ENCODE measurements at places on chromosomes 4 and X. TPM values are rescaled to one million over a fixed set of nuclear protein-coding genes. Genes with fewer than 3 reads are reported as not detected.

MCF2 gene
- total RNA-seq: 0.67 TPM

DNA sequence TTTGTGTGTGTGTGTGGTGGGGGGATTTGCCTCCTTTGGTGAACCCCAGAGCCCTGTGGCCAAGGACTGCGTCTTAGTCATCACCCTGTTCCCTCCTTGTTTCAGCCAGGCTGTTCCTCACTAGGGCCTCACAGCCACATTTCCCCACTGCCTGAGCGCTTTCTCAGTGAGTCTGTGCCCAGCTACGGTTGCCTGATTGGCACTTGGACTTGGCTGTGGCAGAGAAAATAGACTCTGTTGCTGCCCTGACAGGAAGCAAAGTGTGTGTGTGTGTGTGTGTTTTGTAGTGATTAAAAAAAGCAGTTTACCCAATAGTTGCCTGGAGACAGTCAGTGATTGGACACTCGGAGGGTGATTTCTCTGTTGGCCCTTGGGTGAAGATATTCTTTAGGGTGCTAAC lies 113.0 kb downstream of the UCHL1 start:
- peaks cover 40% of the 10 kb centered on the region for H3K36me3 ChIP-seq
- no peak for DNase-seq
- peaks cover 60% of the 10 kb centered on the region for H3K4me1 ChIP-seq
- no peak overlapping the region for H3K27ac ChIP-seq
- H3K4me3 ChIP-seq: no peak overlapping the region

DNA sequence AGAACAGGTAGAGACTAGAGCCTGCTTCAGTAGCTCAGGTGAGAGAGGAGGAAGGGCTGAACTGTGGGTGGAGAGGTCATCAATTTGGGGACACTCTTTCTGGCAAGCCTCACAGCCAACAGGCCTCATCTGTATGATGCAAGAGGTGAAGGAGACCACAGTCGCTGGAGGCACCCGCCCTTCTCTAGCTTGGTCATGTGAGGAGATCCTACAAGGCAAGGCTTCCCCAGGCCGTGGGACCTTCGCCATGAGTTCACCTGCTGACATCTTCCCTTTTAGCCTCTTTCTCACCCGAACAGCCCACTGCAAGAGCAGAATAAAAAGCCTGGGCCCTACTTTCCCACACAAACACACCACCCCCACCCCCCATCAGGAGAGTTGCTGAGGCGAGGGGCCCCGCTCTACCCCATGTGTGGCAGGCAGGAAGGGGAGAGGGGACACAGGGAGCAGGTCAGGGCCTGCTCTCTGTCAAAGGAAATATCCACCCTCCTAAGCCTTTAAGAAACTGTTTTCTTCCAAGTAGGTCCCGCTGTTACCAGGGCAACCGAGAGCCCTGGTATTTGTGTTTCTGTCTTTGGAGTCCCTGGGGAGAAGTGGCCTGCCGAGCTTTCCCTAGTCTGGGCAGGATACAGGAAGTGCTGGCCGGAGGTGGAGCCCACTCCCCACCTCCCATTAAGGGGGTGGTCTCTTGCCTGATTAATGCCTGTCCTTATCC lies 8.1 kb downstream of the RTL5 start:
- H3K4me3 ChIP-seq: peak overlapping the region; percentile 25
- peak overlapping the region; percentile 95 for H3K27ac ChIP-seq
- peaks cover 4% of the 10 kb centered on the region for H3K36me3 ChIP-seq

CCDC160 gene
- total RNA-seq: 2.2 TPM

- no peak for DNase-seq
- H3K36me3 ChIP-seq: no peaks in the 10 kb centered on the region
- no peak overlapping the region for H3K27ac ChIP-seq
- H3K4me1 ChIP-seq: no peaks in the 10 kb centered on the region
- no peaks in the 10 kb centered on the region for H3K27me3 ChIP-seq
Measured at GRCh38 chrX:16910376-16910775, 36.1 kb upstream of the REPS2 start.

SPANXD gene
- not detected for total RNA-seq

DNA sequence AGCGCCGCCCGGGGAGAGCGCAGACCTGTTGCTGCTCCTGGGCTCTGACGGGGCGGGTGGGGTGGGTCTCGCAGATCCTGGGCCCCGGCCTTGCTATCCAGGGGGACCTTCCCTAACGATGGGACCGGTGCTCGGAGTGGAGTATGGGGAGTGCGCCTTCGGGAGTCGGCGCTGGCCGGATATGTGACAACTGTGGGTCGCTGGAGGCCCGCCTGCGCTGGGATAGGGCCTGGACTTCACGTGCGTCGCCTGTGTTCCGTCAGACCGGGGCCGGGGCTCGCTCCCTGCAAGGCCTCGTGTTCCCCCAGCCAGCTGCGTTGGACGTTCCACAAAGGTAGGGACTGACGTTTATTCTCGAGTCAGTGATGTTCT lies 1.3 kb downstream of the TBL1X start:
- peak overlapping the region; percentile 89 for H3K4me3 ChIP-seq
- H3K36me3 ChIP-seq: no peaks in the 10 kb centered on the region
- H3K27ac ChIP-seq: no peak overlapping the region
- peaks cover 13% of the 10 kb centered on the region for H3K4me1 ChIP-seq

GRCh38 chrX:115373308-115373707 lies 83.8 kb downstream of the LUZP4 start:
- H3K36me3 ChIP-seq: no peaks in the 10 kb centered on the region
- H3K27me3 ChIP-seq: no peaks in the 10 kb centered on the region
- no peak overlapping the region for H3K4me3 ChIP-seq
- no peak overlapping the region for H3K27ac ChIP-seq
- DNase-seq: no peak

KIF4A gene
- 7.6 TPM for total RNA-seq

DNA sequence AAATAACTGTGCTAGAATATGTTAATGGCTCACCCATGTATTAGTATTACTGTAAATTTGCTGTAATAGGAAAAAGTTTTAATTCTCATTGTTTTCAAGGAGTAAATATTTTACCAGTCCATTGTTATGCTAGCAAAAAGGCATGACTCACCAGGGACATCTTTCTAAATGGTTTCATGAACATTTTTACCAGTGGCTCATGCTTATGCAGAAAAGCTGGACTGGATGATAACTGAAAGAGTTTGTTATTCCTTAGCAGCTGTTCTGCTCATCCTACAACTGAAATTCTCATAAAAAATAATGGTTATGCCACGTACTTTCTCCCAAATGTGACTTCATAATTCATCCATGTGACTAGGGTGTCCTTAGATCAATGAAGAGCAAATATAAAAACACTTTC lies 111.9 kb upstream of the PCDH18 start:
- H3K36me3 ChIP-seq: no peaks in the 10 kb centered on the region
- no peak overlapping the region for H3K27ac ChIP-seq

GRCh38 chr4:147791865-147792264 lies 60.0 kb downstream of the ARHGAP10 start:
- peak overlapping the region; percentile 7 for H3K27ac ChIP-seq
- no peaks in the 10 kb centered on the region for H3K4me1 ChIP-seq
- H3K27me3 ChIP-seq: no peaks in the 10 kb centered on the region

TBX22 gene
- total RNA-seq: 0.36 TPM

EXOC1L gene
- total RNA-seq: not detected

GRCh38 chrX:130531066-130531465 lies 129.3 kb downstream of the RBMX2 start:
- no peak overlapping the region for H3K4me3 ChIP-seq
- H3K36me3 ChIP-seq: no peaks in the 10 kb centered on the region
- no peak overlapping the region for H3K27ac ChIP-seq
- no peak for DNase-seq
- no peaks in the 10 kb centered on the region for H3K4me1 ChIP-seq

AMMECR1 gene
- 16.1 TPM for total RNA-seq

- H3K4me3 ChIP-seq: peak overlapping the region; percentile 39
- H3K27ac ChIP-seq: no peak overlapping the region
- DNase-seq: no peak
- peaks cover 26% of the 10 kb centered on the region for H3K4me1 ChIP-seq
- H3K36me3 ChIP-seq: no peaks in the 10 kb centered on the region
Measured at GRCh38 chr4:3287271-3287971, 5.4 kb upstream of the RGS12 start.

DNA sequence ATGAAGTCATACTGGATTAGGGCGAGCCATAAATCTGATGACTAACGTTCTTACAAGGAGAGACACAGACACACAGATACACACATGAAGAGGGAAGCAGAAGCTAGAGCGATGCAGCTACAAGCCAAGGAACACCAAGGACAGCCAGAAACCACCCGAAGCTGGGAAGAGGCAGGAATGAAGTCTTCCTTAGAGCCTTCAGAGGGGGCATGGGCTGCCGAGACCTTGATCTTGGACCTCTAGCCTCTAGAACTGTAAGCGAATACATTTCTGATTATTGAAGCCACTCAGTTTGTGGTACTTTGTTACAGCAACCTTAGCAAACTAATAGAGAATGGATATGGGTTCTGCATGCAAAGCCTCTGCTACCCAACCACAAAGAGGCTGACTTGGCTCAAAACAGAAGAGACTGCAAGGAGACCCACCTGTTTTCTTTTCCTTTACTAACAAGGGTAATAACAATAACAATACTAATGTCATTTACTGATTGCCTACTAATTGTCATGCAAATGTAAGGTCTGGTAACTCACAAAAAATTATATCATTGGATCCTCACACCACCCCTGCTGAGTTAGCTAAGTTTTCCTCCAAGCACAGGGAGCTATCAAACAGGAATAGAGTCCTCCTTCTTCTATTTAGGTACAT lies 10.1 kb upstream of the LDB2 start:
- no peak for DNase-seq
- no peak overlapping the region for H3K4me3 ChIP-seq
- peaks cover 10% of the 10 kb centered on the region for H3K4me1 ChIP-seq

F8A2 gene
- not detected for total RNA-seq

- no peak for DNase-seq
- no peaks in the 10 kb centered on the region for H3K4me1 ChIP-seq
- no peak overlapping the region for H3K4me3 ChIP-seq
- H3K27ac ChIP-seq: no peak overlapping the region
- H3K27me3 ChIP-seq: no peaks in the 10 kb centered on the region
Measured at GRCh38 chr4:125794989-125795388, 480.2 kb downstream of the FAT4 start.

PRPS1 gene
- total RNA-seq: 41.0 TPM

RAB41 gene
- not detected for total RNA-seq

RAB28 gene
- 17.5 TPM for total RNA-seq

GRCh38 chr4:99847362-99847976 lies 30.8 kb downstream of the DAPP1 start:
- H3K4me3 ChIP-seq: no peak overlapping the region
- H3K27me3 ChIP-seq: no peaks in the 10 kb centered on the region
- H3K4me1 ChIP-seq: no peaks in the 10 kb centered on the region
- no peak overlapping the region for H3K27ac ChIP-seq

GRCh38 chrX:11016728-11017127 lies 94.4 kb upstream of the HCCS start:
- no peak for DNase-seq
- no peak overlapping the region for H3K4me3 ChIP-seq
- H3K27ac ChIP-seq: no peak overlapping the region
- no peaks in the 10 kb centered on the region for H3K36me3 ChIP-seq

- H3K27ac ChIP-seq: no peak overlapping the region
- no peaks in the 10 kb centered on the region for H3K36me3 ChIP-seq
- H3K4me1 ChIP-seq: peaks cover 6% of the 10 kb centered on the region
- H3K4me3 ChIP-seq: no peak overlapping the region
- no peak for DNase-seq
Measured at GRCh38 chrX:40104985-40105834, 7.5 kb upstream of the BCOR start.

Data from endothelial cell (in vitro differentiated cells).